ENCODE measurements at places on chromosomes 3 and 15.

GRCh38 chr15:68325726-68326125, 48.2 kb downstream of the FEM1B start:
- DNase-seq = no peak

DNA sequence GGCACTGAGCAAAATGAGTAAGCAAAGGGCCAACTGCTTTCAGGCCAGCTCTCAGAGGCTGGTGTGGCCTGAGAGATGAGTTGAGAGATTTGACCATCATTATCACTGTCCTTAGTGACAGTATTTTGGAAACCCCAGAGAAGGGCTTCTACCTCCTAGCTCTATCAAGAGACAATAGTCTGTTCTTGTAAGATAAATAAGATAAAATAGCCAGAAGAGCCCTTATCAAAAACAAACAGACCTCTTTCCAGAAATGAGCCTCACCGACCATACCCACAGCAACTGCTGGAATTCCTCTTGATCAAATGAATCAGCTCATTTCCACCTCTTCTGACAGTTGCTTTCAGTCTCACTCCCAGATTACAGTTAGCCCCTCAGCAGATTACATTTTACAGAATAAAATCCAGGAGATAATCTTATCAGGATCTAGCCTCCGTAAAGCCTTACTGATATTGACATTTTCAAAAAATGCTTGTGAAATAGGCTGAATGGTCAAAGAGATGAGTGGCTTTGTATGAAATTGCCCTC, 4.5 kb downstream of the HDC start:
- no peak for DNase-seq

DNA sequence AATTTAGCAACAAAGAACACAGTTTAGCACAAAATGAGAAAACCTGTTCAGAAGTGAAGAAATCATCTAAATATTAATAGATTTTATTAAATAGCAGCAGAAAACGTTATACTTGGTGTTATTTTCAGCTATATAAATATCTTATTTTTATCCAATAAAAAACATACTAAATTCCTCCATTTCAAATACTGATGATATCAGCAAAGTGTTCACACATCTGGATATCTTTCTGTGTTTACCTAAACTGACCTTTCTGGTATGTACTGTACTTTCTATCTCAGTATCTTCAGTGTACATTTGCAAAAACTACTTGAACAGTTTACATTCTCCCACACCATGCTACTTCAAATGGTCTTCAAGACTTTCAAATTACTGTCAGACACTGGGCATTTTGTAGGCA, 179.9 kb downstream of the ZBTB20 start:
- DNase-seq = no peak

DNA sequence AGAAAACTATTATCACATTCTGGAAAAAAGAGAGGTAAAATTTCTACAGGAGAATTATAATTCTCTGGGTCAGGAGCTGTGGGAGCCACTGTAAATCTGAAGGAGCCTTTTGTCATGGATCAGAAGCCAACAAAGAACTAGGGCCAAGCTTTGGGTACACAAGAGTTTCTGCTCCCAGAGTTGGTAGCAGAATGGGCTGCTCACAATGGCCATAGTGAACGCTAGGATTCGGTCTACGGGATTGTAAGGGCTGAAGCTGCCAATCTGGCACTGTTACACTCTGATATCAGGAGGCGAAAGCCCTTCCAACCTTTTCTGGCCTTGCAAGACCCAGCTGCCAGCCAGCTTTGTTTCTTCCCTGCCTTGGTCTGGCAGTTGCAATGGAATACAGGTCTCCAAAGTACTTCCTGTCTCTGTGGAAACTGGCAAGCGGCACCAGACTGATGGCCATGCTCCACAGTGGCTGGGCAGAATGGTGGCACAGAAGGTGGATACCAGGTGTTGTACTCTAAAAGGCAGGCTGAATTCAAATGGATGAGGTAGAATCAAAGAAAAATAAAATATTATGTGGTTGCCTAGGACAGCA, 831.7 kb downstream of the CADM2 start:
- DNase-seq = no peak

DNA sequence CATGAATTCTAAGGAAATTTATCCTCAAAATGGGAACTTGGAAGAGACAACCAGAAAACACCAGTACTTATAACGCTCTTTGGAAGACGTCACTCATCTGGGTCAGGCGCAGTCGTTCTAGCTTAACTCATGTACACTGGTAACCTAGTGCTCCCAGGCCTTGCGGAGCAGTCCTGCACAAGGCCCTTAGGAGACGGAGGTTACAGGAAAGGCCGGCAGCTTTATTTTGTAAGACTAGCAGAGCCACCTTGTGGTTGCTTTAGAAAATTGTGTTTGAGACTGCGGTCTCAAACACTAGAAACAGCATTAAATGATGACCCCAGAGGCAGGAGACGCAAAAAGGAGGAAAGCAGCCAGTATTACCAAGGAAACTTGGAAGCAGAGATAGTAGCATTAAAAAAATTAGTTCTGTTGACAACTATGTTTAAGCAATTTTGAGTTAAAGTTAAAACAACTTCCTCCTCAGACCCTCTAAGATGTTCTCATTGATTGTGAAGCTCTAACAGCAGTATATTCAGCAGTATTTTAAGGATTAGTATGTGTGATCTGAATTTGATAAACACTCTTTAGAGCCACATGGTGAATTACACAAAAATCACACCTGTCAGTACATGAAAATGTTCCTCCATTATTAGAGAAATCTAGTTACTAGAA, 141.9 kb upstream of the C2CD4B start:
- no peak for DNase-seq

DNA sequence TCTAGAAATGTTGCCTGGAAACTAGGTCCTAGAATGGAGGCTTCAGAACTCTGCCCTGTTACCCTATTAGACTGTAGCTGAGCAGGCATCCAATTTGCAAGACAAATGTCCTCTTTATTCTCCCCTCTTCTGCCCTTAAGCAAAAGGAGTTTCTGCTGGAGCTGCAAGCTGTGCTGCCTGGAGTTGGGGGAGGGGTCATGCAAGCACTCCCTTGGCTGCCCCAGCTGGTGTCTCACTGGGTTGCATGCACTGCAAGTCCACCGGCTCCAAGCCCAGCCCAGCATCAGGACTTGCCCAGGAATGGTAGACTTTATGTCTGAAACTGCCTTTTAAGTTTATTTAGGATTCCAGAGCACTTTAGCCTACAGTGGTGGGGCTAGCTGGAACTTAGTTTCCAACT, 15.7 kb upstream of the RBP2 start:
- DNase-seq = no peak

- no peak for DNase-seq
These were observed 20.9 kb downstream of the FSTL1 start for GRCh38 chr3:120429921-120430361.

DNA sequence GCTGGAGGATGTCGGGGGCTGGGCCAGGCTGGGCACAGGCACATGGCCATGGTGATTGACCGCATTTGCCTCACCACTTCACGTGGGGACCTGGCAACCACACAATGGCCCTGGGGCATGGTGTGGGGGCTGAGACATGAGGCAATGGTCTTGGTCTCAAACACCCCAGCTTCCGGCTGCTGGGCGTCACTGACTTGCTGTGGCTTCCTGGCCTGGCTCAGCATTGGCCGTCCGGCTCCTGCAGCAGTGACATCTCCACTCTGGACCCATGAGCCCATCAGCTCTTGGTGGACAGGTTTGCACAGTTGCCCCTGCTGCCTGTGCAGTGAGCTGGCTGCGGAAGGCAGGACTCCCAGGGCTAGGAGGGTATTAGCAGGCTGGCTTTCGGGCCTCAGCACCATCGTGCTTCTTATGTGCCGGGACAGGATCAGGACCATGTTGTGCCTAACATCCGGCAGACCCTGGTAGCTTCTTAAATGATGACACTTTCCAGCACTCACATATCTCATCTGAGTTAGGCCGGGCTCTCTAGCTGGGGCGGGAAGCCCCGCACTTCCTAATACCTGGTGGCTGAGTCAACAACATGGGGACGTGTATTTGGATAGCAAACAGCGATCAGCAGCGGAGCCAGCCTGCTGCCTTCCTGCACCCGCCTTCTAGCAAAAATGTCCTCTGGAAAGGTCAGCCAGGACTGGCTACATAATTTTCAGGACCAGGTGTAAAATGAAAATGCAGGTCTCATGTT, 34.1 kb downstream of the ZNF710 start:
- no peak for DNase-seq

- DNase-seq = no peak
These were observed 20.8 kb downstream of the FEM1B start for GRCh38 chr15:68298336-68298735.

DNA sequence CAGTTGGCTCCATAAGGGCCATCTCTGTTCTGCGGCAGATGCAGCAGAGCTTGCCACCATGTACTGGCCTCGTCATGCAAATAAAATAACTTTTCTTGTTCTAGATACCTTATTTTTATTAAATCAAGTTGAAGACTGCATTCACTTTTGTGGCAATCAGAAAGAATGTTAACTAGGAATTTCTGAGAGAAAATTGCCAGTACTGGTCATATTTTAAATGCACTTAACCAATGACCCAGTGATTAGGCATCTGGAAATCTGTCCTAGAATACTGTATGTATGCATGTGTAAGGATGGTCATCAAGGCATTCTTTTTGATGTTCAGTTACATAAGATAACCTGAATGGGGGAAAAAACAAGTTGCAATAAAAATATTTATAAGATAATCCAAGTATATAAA, 34.2 kb upstream of the CSPG5 start:
- DNase-seq = no peak

DNA sequence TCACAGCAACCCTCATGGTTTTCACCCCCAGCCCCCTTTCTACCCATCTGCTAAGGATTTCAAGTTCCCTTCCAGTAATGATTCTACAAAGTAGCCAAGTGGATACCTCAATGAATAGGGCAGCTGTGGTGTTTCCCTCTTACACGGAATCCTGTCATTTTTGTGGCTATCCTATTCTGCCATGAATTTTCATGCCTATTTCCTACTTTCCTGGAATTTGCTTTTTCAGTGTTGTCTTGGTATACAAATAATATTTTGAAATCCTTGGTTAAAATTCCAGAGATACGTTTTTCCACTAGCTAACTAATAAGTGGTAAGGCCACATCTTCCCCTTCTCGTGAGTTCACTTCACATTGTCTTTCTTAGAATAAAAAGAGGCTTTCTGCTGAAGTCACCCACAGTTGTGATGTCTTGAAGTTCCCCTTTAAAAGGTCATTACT, 7.5 kb downstream of the ADPRH start:
- no peak for DNase-seq

- DNase-seq = no peak
These were observed 8.4 kb downstream of the PGPEP1L start for GRCh38 chr15:98999233-98999632.

- DNase-seq = no peak
These were observed 112.3 kb downstream of the GALK2 start for GRCh38 chr15:49282366-49282765.

GRCh38 chr3:62700357-62700756, 174.9 kb downstream of the CADPS start:
- no peak for DNase-seq

- DNase-seq = no peak
These were observed 59.9 kb downstream of the FAM43A start for GRCh38 chr3:194745422-194746184.

GRCh38 chr15:81562986-81563385, 189.0 kb upstream of the TMC3 start:
- no peak for DNase-seq

DNA sequence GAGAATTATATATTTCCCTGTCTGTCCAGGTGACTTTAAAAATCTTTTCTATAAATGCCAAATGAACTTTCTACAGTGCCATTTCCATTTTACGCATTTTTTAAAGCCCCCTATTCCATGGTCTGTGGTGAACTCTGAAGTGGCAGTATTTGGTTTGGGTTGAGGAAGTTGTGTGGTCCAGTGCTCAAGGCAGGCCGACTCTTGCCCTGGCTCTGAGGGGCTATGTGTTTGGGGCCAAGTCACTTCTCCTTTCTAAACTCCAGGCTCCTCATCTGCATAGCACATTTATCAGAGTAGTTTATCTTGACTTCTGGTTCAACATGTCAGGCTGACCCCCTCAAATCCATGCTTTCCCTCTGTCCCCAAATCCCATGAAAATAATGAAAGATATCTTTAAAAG, 14.1 kb downstream of the TTC21A start:
- DNase-seq = no peak

DNA sequence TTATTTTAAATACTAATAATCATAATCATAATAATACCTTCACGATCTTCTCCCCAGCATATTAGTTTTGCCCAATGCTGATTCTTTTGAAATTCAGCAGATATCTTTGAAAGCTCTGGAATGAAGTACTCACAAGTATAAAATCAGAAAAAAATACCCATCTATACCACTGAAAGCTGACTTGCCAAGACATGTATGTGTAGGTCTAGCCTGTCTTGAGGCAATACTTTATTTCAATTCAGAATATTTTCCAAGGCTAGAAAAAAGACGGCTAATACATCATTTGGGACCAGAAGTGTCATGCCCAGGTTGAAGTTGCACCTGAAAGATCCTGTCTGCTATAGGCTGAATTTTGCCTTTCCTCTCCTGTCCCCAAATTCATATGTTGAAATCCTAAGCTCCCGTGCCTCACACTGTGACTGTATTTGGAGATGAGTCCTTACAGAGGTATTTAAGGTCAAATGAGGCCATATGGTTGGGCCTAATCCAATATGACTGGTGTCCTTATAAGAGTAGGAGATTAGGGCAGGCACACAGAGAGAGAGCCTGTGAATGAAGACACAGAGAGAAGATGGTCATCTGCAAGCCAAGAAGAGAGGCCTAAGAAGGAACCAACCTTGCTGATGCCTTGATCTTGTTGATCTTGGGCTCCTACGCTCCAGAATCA, 255.9 kb upstream of the CMC1 start:
- DNase-seq = no peak

GRCh38 chr3:10292505-10293419, at the start of gene GHRL:
Gene GHRL (minus strand): TSS chr3:10292947. CDS start chr3:10290180, 2,767 bp downstream.
- DNase-seq = no peak

DNA sequence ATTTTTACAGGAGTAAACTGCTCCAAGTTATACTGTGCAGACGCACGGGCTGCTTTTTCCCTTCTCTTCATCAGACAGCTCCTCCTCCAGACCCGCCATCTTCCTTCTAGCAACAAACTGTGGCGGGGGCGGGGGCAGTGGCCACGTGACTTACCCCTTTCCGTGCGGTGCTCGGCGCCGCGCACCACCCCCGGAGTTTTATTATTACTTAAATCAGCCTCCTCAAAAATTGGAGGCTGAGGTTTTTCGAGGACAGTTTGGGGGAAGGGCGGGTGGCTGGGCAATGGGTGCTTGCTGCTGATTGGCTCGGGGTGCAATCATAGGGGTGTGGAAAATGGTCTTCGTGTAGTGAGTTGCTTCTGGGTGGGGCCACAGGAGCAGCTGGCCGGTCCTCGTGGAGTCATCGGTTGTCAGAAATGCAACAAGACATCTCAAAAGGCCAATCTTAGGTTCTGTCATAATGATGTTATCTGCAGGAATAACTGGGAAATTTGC, 77.1 kb upstream of the MFGE8 start:
- DNase-seq = no peak

- DNase-seq = no peak
These were observed 37.0 kb downstream of the ABHD2 start for GRCh38 chr15:89125088-89125826.

DNA sequence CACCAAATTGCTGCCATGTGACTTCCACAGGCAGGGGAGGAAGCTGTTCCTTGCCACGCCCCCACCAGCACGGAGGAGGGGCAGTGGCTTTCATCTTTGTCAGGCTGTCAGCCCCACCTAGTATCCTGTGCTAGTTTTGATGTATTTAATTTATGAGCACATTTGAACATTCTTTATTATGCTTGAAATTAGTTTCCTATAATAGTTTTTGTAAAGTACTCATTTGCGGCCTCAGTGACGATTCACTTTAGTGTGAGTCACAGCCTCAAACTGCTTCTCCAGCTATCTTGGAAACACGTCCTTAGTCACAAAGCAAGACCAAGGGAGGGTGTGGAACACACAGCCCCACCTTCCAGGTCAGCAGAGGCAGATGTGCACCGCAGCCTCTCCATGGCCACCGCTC, 239.9 kb upstream of the ATP10A start:
- DNase-seq = no peak

GRCh38 chr3:24161841-24162240, 216.8 kb downstream of the NR1D2 start:
- no peak for DNase-seq

Data from activated T-helper 1 cell treated with anti-CD3 and anti-CD28 coated beads, Interleukin-2, amount 50 U/mL, for 16 hours (primary cell).